Natural killer cell (primary cell): ENCODE measurements at places on chromosomes 2 and 18.

DNA sequence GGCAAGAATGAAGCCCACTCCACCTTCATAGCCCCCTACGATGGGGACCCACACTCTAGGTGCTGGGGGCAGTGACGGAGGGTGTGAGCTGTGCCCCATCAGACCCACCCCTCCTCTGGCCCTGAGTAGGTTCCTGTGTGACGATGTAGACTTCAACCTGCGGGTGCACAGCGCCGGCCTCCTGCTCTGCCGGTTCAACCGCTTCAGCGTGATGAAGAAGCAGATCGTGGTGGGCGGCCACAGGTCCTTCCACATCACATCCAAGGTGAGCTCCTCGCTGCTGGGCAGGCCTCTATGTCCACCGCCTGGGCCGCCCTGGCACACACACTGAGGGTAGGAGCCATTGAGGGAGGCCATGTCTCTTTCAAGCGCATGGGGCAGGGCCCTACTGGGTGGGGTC lies 34.9 kb downstream of the NTSR2 start:
- H3K4me1 ChIP-seq: no peaks in the 10 kb centered on the region
- H3K27ac ChIP-seq: no peak overlapping the region
- no peak for DNase-seq

DNA sequence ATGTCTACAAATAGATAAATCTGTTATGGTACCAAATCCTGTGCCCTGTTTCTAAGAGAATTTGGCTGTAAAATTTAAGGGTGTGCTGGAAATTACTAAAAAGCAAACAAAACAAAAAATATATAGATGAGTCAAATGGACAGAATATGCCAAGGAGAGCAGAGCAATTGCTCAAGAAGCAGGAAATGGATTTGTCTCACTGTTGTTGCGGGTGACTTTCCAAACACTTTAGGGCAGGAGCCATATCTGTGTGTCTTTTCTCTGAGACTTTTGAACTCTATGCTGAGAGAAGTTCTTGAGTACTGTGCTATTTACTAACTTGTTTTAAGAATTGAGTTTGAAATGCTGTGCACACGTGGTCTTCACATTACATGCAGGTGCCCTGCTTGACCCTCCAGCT lies 221.7 kb downstream of the PHLPP1 start:
- DNase-seq: no peak
- H3K27ac ChIP-seq: no peak overlapping the region
- no peaks in the 10 kb centered on the region for H3K4me1 ChIP-seq
- no peaks in the 10 kb centered on the region for H3K27me3 ChIP-seq

GRCh38 chr18:750456-750855 lies 38.0 kb upstream of the ENOSF1 start:
- no peak overlapping the region for H3K4me3 ChIP-seq
- no peak for DNase-seq
- no peaks in the 10 kb centered on the region for H3K27me3 ChIP-seq
- no peak overlapping the region for H3K27ac ChIP-seq

- no peak overlapping the region for H3K4me3 ChIP-seq
- no peak overlapping the region for H3K27ac ChIP-seq
- H3K27me3 ChIP-seq: no peaks in the 10 kb centered on the region
- H3K36me3 ChIP-seq: no peaks in the 10 kb centered on the region
- no peak for DNase-seq
These were observed 635 bp downstream of the SLC3A1 start for GRCh38 chr2:44275927-44276303.

DNA sequence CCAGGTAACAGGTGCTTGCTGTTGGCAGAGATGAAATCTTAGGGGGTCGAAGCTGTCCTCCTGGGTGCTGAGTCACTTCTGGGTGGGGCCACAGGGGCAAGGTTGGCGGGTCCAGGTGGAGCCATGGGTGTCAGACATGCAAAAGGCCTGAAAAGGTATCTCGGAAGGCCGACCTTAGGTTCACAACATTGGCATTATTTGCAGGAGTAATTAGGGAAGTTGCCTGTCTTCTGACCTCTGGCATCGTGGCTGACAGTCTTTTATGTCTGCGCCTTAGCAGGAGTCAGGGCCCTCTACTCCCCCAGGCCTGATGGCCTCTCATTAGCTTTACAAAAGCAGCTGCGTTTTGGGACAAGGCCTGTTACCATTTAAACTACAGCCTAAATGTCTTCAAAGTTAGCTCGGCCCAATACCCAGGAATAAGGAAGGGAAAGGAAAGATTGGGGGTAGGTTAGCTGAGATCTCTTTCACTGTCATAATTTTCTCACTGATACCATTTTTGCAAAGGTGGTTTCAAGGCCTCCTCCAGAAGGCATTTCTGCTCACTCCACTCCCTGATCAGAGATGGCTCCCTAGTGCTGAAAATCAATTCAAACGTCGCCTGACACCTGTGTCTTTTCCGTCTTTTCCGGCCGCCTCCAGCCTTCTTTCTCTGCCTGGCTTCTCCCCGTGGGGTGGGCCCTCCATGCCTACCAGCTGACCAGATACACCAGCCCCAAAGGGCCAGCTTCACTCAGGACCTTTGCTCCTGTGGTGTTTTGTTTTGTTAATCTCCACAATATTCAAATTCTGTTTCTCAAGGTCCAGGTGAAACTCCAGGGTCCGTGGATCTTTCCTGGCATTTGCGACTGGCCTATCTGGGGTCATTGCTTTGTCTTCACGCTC lies 90.8 kb downstream of the RHOB start:
- H3K4me1 ChIP-seq: peaks cover 11% of the 10 kb centered on the region
- no peaks in the 10 kb centered on the region for H3K36me3 ChIP-seq
- H3K27me3 ChIP-seq: no peaks in the 10 kb centered on the region
- no peak overlapping the region for H3K4me3 ChIP-seq
